ENCODE measurements at places on chromosomes 2 and 18. TPM values are rescaled to one million over a fixed set of nuclear protein-coding genes. Genes with fewer than 3 reads are reported as not detected.

NGEF gene
- total RNA-seq, result 0.43 TPM

TP53I3 gene
- total RNA-seq, result 1.6 TPM

ANKRD30BL gene
- total RNA-seq, result not detected

GRCh38 chr18:23143016-23143814 lies 7.9 kb downstream of the CABLES1 start:
- H3K27ac ChIP-seq, result peak overlapping the region; percentile 85
- peak overlapping the region; percentile 19 for H3K4me3 ChIP-seq
- H3K36me3 ChIP-seq, result no peaks in the 10 kb centered on the region
- no peaks in the 10 kb centered on the region for H3K27me3 ChIP-seq

DNA sequence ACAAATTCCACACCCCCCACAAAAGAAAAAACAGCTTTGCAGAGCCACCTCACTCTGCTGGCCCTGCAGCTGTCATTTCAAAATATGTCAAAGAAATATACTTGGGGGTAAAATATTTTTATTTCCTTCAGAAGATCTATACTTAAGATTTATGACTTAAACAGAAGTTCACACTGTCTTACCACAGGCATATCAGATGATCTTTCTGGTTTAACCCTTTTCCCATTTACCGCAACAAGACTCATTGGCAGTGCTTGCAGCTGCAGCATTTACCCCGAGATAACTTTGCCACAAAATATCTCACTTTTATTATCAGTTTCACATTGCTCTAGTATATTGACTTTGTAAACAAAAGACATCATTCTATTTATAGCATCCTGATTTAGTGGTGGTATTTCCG lies 21.6 kb upstream of the SLC35G4 start:
- no peak overlapping the region for H3K27ac ChIP-seq
- H3K27me3 ChIP-seq, result no peaks in the 10 kb centered on the region
- no peaks in the 10 kb centered on the region for H3K4me1 ChIP-seq
- no peak for DNase-seq
- H3K4me3 ChIP-seq, result no peak overlapping the region
- H3K36me3 ChIP-seq, result no peaks in the 10 kb centered on the region

DNA sequence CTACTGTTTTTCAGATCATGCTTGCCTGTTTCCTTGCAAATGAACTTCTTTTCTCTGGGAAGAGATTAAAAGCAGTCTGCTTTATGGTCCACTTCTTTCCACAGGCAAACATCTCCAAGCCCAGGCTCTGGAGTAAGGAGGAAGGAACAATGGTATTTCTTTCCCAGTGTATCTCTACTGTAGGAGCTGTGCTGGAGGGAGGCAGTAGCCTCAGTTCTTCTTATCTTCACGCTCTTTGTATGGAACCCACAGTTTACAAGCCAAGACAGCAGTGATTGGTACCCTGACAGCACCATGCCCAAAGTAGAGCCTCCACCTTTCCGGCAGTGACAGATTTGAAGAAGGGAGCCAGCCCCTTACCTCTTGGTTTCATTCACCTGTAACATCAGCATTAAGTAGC lies 35.2 kb downstream of the SPOPL start:
- no peak overlapping the region for H3K27ac ChIP-seq
- no peak overlapping the region for H3K4me3 ChIP-seq
- no peak for DNase-seq
- H3K27me3 ChIP-seq, result no peaks in the 10 kb centered on the region
- H3K4me1 ChIP-seq, result no peaks in the 10 kb centered on the region

GRCh38 chr2:230924092-230924469 lies 961 bp downstream of the GPR55 start:
- H3K27me3 ChIP-seq, result no peaks in the 10 kb centered on the region
- no peaks in the 10 kb centered on the region for H3K36me3 ChIP-seq
- DNase-seq, result no peak
- H3K27ac ChIP-seq, result no peak overlapping the region
- no peaks in the 10 kb centered on the region for H3K4me1 ChIP-seq

- H3K27ac ChIP-seq, result no peak overlapping the region
- no peaks in the 10 kb centered on the region for H3K36me3 ChIP-seq
- peaks cover 9% of the 10 kb centered on the region for H3K4me1 ChIP-seq
- H3K27me3 ChIP-seq, result no peaks in the 10 kb centered on the region
- no peak for DNase-seq
Observed at GRCh38 chr18:8615397-8616027, 6.3 kb downstream of the RAB12 start.

DNA sequence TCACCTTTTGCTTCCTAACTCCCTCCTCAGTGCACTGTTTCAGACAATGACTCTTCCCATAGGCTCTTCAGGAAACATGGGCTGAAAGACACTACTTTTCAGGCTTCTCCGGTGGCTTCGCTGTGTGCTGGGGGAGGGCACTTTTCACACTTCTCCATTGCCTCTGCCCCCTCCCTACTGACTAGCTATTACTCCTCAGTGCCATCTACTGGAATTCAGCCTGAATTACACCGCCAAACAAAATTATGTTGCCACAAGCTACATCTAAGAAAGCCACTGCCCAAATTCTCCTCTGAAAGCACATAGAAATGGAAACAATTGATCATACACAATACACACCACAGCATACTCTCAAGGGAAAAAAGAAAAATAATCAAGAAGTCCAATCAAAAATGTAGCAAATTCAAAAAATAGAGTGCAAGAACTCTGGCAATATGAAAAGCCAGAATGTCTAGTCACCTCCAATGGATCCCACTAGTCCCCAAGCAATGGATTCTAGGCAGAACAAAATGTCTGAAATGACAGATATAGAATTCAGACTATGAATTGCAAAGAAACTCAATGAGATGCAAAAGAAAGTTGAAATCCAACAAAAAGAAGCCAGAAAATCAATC lies 1139.4 kb upstream of the GYPC start:
- no peak for DNase-seq
- H3K4me1 ChIP-seq, result no peaks in the 10 kb centered on the region
- no peaks in the 10 kb centered on the region for H3K27me3 ChIP-seq
- H3K36me3 ChIP-seq, result no peaks in the 10 kb centered on the region
